ENCODE measurements at places on chromosomes 12 and 14.

- DNase-seq, result no peak
Measured at GRCh38 chr12:111437816-111438454, 32.2 kb downstream of the SH2B3 start.

GRCh38 chr12:2682296-2683251 lies 112.2 kb upstream of the FKBP4 start:
- DNase-seq, result no peak

GRCh38 chr14:99681832-99682148 lies 2.3 kb upstream of the CYP46A1 start:
- no peak for DNase-seq

DNA sequence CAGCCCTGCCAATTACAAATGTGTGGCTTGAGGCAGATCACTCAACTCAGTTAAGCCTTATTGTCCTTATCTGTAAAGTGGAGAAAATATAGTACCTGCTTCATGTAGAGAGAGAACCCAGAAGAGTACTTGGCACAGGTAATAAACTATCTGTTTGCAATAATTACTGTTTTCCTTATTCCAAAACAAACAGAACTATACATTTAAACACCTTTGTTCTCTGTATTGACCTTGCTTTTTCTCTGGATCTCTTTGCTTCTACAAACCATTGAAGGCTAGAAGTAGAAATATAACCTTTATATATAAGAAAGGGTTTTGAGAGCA lies 70.8 kb upstream of the SRSF5 start:
- no peak for DNase-seq

- DNase-seq, result no peak
Measured at GRCh38 chr12:34203866-34204620, 181.7 kb downstream of the ALG10 start.

GRCh38 chr12:4284306-4284705 lies 10.7 kb downstream of the CCND2 start:
- no peak for DNase-seq

Data from AG04449 (cell line).